Spinal cord (tissue), 10 donors: ENCODE measurements at places on chromosomes 7 and 10.

- no peak for DNase-seq
These were observed 74.6 kb downstream of the CUL1 start for GRCh38 chr7:148773334-148773733.

DNA sequence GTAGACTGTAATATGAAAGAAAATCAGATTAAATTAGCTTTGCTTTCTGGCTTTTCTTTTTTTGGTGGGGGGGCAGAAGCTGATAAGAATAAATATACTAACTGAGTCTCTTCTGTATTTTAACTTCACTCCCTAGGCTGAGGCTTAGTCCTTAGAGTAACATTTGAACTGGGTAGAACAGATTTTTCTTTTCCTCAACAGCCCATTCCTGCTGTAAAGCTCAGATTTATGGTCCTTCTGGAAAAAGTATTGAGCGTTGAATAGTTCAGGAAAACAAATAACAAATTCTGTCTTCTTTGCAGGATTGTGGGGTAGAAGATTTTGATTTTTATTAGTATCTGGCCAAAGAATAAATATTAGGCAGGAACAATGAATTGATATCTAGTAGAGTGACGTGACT, 17.9 kb downstream of the SGPL1 start:
- DNase-seq: no peak

DNA sequence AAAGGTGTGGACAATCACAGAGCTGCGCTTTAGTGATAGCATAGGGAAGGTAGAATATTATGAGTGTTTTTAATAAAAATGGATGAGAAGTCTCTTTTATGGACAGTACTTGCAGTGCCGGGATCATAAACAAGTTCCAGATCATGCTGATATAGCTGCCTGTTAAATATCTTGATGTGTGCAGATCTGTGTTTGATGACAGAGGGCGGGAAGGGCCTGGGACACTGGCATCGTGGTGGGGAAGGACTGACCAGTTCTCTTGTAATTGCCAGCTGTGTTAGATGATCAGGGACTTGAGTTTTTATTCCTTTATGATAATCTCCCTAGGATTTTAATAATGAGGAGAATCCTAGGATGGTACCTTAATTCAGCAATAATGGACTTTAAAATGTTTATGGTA, 14.6 kb downstream of the SND1 start:
- no peak for DNase-seq

DNA sequence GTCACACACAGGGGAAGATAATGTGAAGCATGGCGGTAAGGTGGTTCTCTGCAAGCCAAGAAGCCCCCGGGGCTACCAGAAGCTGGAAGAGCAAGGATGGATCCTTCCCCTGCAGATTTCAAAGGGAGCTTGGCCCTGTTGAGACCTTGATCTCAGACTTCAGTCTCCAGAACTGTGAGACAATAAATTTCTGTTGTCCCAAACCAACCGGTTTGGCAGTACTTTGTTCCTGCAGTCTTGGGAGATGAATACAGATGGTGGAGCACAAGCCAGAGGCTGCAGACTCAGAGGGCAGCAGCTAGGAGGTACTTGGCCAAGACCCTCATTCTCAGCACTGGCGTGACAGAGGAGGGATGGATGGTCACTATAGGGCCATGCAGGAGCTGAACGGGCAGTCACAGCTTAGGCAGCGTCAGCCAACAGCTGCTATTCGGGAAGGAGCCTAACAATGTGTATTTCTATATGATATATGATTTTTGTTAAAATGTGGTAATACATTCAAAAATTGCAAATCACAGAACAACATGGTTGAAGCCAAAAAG, 387.3 kb downstream of the TNS3 start:
- DNase-seq: no peak

- DNase-seq: no peak
These were observed 31.0 kb upstream of the MXI1 start for GRCh38 chr10:110176141-110177030.

DNA sequence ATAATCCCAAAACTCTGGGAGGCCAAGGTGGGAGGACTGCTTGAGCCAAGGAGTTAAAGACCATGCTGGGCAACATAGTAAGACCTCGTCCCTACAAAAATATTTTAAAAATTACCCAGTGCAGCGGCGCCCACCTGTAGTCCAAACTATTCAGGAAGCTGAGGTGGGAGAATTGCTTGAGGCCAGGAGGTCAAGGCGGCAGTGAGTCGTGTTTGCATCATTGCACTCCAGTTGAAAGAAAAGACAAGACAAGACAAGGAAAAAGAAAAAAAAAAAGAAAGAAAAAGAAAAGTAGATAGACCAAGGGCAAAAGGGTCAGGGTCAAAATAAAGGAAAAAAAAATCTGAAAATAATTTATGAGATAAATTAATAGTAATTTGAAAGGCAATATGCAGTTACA, 5.8 kb downstream of the ANXA7 start:
- DNase-seq: no peak

GRCh38 chr7:36015733-36016132, 137.3 kb upstream of the EEPD1 start:
- DNase-seq: no peak

- no peak for DNase-seq
These were observed 8.9 kb downstream of the COBL start for GRCh38 chr7:51307651-51308210.

- DNase-seq: peak; percentile 96
These were observed 140.9 kb downstream of the ADCYAP1R1 start for GRCh38 chr7:31192986-31193385.

GRCh38 chr10:59623133-59624121, 86.2 kb downstream of the SLC16A9 start:
- no peak for DNase-seq

GRCh38 chr10:109886781-109887140, 36.5 kb downstream of the XPNPEP1 start:
- no peak for DNase-seq

DNA sequence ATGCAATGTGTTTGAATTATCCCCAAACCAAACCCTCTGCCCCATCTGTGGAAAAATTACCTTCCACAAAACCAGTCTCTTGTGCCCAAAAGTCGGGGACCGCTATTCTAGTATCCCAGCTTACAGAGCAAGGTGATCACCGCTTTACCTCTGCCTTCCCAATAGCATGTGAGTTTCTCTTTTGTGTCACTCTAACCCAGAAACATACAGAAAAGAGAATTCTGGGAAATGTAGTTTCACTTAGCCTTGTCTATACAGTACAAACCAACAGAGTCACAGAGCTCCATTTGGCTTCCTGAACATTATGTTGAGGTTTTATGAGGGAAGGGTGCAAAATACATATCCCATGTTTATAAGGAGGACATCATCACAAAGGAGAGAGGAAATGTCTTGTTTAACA, 260.3 kb upstream of the MINDY3 start:
- no peak for DNase-seq

GRCh38 chr10:63214571-63214970, 81.4 kb downstream of the NRBF2 start:
- DNase-seq: no peak

DNA sequence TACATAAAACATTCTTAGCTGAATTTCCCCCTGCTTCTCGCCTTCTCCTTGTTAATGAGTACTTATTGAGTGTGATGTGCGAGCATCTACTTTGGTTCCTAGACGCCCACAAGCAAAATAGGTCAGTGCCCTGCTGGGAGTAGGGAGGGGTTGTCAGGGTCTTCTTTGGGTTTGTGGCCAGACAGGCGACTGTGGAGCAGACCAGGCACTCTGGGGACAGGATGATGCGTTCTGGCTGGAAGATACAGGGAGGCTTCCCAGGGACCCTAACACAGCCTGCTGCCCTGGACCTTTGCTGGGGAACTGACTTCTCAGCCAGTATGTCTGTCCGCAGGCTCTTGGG, 227.2 kb downstream of the CUX1 start:
- no peak for DNase-seq

DNA sequence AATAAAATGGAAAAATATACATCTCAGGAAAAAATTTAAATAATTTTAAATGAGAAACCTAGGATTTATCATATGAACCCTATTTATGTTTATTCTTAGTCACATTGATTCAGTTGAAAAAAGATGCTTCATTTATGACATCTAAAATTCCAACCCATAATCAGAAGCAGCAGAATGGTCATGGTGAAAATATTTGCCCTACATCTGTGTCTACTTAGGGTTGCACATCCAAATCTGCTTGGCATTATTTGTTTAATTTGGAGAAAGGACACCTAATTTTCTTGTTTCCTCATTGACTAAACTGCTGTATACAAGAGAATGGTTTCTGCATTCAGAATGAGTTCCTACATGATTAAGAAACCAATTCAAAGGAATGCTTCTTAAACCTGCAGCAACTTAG, 72.9 kb upstream of the SKAP2 start:
- no peak for DNase-seq

DNA sequence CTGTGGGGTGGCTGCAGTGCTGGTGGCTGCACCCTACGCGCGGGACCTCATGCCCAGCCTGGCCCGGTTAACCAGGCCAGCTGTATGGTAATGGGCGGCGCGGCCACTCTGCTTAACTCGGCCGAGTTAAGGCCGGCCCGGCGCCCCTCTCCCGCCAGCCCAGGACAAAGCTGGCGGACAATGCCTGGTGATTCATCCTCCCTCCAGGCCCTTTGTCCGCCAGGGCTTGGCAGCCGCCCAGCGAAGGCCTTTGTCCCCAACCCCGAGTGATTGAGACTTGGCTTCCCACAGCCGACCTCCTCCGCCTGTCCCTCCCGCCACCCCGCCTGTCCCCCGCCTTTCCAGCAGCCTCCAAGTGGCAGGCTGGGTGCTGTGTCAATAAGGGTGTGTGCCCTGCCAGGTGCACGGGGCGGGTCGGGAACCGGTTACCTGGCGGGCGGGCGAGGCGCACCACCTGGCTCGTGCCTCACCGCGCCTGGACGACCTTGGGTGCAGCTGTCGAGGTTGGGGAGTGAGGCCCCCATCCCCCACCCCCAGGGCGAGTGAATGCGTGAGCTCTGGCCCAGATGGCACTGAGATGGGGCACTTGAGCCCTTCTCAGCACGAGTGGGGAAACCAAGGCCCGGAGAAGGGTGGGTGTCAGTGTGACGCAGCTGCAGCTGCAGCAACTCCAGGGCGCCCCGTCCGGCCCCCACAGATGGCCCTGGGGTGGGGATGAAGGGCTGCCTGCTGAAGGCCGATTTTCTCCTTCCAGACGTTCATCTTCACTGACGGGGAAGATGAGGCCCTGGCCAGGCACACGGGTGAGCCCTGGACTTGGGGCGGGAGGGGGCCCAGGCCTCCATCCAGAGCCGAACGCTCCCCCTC, 4.6 kb downstream of the LFNG start:
- no peak for DNase-seq

GRCh38 chr7:105389088-105389650, 448 bp upstream of the SRPK2 start:
- peak; percentile 28 for DNase-seq

DNA sequence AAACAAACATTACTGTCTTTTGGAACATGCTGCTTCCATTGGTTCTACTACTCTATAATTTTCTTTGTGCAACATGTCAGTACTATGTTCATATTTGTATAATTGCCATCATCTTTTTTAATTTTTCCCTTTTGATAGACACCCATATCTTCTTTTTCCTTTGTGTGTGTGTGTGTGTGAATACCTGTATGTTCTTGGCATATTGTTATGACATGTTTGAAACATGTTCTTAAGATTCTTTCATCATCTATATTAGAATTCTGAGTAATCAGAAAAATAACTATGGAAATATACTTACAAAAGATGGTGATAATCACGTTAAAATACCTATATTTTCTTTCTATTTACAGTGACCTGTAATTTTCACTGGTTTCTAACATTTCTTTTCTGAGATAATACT, 3.5 kb upstream of the CDK6 start:
- DNase-seq: no peak

DNA sequence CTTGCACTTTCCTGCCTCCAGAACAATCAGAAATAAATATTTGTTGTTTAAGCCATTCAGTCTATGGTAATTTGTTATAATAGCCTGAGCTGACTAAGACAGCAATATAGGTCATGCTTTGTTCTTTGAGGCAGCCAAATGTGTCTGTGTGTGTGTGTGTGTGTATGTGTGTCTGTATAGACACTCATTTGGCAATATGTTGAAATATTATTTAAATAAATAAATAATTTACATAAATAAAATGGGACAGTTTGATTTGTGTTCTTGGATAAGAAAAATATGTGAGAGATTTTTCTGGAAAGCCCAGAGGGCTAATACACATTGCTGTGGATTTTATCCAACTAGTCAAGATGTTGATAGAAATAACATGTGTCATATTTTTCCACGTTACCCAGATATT, 140.2 kb downstream of the PTN start:
- no peak for DNase-seq

DNA sequence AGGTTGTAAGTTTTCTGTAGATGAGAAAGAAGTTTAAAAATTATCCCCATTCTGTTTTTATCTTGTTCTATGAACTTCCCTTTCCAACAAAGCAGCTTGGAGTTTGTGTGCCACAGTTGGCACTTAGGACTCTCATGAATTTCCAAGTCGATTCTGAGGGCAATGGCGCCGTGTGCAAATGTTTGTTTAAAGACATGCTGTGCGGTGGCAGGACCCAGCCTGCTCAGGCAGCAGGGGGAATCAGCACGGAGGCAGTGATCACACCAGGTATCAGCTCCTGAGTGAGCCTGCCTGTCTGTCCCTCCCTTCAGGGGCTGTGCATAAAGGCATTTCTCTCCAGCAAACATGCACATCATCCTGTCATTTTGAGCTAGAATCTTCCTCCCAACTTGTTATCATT, 109.8 kb upstream of the WDR11 start:
- DNase-seq: peak; percentile 57

DNA sequence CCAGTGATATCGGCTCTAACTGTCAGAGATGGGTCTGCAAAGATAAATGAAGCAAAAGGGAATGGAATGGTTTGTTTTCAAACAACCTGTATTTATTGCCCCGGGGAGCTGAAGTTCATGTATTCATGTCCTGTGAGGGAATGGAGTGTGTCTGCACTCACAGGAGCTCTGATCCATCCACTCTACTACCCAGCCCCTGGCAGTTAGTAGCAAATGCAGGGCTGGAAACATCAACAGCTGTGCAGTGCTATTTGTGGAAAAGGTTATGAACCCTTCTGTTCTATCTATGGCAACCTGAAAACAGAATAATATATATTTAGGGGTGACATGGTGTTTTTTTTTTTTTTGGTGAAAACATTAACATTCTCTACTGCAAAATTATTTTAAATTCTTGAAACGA, 9.8 kb downstream of the AGR2 start:
- DNase-seq: no peak

DNA sequence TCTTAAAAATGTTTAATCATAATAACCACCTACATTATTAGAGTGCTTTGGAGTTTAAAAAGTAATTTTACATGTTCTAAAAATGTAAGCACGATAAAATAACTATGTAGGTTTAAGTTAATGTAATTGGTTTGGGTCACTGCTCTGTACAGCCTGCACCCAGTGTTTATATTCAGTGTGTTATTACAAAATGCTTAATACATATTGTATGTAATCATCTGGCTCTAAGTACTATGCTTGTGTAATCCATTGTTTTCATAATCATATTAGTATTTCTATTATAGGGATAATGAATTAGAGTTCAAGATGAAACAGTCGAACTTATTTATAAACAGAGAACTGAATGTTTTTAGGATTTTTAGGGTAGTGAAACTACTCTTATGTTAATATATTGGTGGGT, 13.1 kb downstream of the RPA3 start:
- no peak for DNase-seq
